HS-5 (cell line): ENCODE measurements at places on chromosomes 4 and X.

- DNase-seq: no peak
These were observed 155.6 kb downstream of the PPP4R3C start for GRCh38 chrX:27307546-27307945.

DNA sequence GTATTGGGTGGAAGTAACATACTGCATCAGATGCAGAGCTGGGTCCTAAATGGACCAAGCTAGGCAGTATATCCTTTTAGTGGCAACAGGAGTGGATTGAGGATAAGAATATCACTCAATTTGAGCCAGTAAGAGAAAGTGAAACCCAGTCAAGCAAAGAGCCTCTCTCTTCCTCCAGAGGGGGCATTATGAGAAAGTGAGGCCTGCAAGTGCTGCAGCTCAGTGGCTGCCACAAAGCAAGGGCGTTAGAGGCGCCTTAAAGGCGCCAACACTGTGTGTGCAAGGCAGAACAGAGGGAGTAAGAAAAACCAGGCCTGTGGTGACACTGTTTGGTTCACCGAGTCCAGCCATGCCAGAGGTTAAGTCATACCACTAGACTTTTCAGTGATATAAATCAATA, 17.5 kb downstream of the STX18 start:
- DNase-seq: no peak

DNA sequence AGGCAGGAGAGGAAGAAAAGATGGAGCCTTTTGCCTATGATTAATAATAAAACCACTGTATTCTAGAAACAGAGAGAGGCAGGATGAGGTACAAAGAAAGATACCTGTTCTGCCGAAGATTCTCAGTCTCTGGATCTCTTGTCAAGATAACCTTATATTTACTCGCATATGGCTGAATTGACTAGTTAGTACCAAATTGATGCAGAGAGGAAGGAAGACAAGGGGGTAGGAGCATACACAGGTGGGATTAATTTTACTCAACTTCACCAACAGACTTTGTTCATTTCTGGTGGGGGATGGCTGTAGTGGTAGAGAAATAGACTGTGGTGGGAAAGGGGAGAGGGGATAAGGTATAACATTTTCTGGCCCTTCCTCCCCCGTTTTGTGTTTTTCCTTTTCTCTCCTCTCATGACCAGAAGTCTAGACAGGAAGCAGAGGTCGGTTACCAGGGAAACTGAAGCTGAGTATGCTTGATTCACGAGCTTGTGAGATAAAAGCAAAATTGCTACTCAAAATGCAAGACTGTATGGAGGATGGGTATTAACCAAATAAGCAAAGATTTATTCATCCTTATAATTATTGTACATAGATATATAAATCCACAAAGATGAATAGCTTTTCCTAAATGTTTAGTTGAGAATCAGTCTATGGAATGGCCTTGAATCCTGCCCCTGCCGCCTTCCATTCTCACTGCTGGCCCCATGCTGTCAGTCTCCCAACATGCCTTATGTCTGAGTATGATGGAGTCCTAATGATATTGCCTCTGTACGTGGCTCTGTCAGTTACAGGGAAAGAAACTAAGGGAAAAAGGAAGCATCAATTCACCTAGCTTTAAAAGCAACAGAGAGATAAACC, 17.8 kb upstream of the PAGE2B start:
- DNase-seq: no peak

- no peak for DNase-seq
These were observed 98.5 kb downstream of the JADE1 start for GRCh38 chr4:128907981-128908380.

GRCh38 chrX:68115371-68115770, 317.9 kb downstream of the OPHN1 start:
- DNase-seq: no peak

GRCh38 chr4:3201718-3202702, 46.9 kb upstream of the MSANTD1 start:
- no peak for DNase-seq

- DNase-seq: peak; percentile 23
These were observed 168.6 kb downstream of the PPP3CA start for GRCh38 chr4:101178731-101179130.

DNA sequence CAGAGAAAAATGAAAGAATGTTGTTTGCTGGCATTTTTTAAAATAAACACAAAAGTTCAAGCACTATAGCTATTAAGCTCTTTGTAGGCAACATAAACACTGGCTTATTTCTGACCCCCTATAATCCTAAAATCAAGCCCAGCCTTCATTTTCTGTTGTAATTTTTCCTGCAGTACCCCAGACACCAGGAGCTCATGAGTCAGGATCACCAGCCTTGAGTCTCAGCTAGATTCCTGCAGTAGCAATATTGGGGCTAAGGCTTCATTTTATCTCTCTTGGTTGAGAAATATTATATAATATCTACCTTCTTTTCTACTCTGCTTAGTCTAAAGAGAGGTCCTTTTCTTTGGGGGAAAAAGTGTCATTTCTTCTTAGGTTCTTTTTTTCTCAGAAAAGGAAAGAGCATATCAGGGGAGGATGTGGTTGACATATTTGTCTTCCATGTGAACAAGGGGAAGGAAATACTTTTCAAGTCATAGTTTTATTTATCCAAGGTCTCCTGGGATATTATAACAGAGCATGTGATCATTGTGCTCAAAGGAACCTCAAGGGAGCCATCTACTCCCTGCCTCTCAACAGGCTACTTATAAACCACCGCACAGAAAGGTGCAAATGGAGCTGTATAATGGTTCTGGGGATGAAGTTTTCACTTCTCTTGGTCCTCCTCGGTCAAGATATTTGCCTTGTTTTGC, 678.3 kb upstream of the NR3C2 start:
- DNase-seq: peak; percentile 15

DNA sequence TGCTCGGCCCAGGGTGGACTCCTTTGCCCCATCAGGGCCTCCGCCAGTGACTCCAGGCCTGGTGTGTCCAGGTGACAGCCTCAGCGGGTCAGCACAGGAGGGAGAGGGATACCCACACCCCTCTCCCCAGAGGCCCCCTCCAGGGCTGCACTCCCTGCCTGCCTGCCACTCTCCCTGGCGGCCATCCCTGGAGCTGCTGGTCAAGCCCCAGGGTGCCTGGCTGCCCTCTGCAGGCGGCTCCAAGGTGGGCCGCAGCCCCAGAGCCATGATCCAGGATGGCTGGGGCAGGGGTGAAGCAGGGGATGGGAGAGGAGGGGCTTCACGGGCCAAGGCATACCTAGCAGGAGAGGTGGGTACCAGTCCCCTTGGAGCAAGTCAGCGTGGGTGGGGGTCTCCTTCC, 3.8 kb downstream of the FGFRL1 start:
- DNase-seq: no peak

GRCh38 chr4:99759988-99760387, 56.6 kb upstream of the DAPP1 start:
- DNase-seq: no peak

- DNase-seq: no peak
These were observed 72.6 kb downstream of the TMEM131L start for GRCh38 chr4:153538487-153539357.

- peak; percentile 20 for DNase-seq
These were observed 72.4 kb downstream of the PAPSS1 start for GRCh38 chr4:107647591-107647990.

DNA sequence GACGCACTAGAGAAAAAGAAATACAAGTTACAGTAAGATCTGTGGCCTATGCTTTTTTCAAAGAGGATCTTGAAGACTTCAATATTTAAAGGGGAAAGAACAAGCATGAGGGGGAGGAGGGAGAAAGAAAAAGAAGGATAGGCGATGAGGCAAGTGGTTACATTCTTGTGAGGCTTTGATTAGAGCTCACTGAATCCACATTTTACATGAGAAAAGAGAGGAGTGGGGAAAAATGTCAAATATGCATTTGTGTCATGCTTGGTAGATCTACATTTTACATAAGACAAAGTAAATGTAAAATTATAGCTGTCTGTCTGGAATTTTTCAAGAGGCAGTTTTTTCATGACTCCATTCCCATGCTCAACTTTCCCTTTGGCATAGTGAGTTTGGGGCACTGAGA, 965.9 kb downstream of the FSTL5 start:
- DNase-seq: no peak

DNA sequence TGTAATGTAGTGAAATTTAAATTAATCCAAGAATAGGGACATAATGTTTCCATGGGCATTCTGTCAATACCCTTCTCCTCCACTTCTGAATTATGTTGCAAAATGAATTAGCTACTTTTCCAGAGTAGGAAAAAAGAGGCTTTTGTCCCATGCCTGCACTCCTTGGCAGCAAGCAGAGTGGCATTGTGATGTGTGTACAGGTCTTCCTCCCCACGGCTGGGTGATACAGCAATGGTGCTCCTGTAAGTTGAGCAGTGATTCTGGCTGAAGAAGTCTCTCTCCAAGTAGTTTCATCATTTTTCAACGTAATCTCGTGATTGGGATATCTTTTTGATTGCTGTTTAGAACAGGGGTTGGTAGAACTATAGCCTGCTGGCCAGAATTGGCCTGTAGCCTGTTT, 59.9 kb downstream of the KIT start:
- no peak for DNase-seq
